ENCODE measurements at places on chromosomes 6 and 20.
A peak's percentile ranks its signal among the peaks of the same experiment; 100 is the strongest.

- no peak for DNase-seq
These were observed 179.8 kb downstream of the DTNBP1 start for GRCh38 chr6:15483060-15483459.

DNA sequence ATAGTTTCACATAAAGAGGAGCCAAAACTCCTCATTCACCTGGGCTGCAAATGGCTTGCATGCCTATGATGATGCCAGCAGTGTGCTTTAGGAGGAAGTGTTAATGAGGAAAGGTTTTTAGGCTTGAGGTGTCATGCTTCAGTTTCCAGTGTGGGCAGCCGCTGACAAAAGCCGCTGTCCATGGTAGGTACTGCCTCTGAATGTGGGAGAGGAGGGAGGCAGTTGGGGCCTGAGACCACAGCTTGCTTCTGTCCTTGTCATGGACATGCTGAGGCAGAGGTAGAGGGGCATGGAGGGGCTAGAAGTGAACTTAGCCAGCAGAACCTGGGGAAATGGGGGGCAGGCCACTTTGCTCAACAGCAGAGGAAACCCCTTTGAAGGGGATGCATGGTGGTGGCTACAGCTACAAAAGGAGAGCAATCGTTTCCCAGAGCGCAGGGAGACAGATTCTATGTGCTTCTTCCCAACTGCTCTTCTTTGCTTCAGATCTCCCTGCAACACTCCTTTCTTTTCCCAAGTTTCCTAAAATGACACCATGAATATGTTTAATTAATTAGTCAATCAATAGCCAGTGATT is 372.1 kb upstream of the CNR1 start:
- DNase-seq: no peak

GRCh38 chr6:124765280-124765679 is 197.0 kb upstream of the RNF217 start:
- no peak for DNase-seq

DNA sequence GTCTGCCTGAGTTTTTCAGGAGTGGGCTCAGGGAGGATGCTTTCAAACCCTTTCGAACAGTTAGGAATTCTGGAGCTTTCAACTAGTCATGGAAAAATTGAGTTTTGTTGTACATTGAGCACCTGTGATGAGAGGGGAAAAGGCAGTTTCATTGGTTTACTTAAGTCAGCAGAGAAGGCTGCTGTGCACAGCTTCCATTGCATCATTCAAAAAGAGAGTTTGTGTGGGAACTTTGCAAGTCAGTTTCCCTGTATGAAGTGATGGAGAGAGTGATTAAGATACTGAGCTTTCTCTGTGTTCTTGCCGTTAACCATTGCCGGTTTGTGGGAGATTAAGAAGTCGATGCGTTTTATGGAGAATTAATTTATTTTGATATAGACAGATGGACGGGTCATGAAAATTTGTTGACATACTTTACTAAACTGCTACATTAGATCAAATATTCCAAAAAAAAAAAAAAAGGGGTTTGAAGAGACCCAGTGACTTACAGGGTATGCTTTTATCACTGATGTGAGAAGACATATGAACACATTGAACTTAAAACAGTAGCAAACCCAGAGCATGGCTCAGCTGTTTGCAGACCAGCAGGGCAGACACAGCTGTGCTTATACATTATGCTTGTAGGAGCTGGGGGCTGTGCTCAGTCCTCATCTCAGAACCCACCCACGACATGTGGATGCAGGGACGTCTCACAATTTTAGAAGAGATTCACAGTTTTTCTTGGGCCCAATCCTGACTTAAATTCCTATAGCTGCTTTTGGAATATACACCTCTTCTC is 234.1 kb downstream of the SOX4 start:
- no peak for DNase-seq

- DNase-seq: no peak
These were observed 8.0 kb upstream of the UBE2J1 start for GRCh38 chr6:89360415-89360999.

DNA sequence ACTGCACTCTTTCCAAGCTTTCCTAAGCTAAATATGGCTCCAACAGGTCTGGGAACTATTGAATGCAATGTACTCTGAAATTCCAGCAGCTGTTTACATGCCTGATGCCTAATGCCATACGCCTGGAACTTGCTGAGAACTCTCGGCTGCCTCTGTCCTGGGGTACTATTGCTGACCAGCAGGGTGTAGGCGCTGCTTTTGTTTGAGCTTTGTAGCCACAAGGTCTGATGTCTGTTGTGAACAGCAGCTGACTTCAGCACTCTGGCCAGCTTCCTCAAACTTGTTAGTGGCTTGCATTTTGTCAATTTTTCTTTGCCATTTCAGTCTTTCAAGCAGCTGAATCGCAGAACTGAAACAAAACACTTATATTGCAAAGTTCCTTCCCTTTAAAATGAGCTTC is 26.7 kb downstream of the SAYSD1 start:
- peak; percentile 12 for DNase-seq

DNA sequence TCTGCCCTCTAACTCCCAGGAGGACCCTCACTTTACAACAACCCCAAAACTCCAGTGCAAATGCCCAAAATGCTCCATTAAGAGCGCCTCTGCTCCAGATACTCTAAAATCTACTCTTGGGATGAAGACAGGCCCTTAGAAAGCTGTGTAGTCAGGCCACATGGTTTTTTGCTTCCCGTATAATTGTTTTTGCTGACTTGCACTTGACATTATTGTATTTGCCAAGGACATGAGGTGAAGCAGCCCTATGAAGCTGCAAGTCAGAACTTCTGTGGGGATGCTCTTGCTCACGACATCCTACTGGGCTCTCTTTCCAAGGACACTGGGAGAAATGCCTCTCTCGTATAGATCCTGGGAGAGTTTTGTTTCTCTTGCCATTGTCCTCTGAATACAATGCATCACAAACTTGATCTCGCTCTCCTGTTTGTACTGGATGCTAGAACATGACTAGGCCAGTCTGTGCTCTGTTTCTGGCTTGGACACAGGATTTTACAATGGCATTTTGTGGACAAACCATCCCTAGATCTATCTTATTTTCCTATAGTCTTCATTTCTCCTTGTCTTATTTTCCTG is 177.2 kb upstream of the DTNBP1 start:
- DNase-seq: no peak

- no peak for DNase-seq
These were observed 27.4 kb upstream of the BMP5 start for GRCh38 chr6:55902796-55903195.

DNA sequence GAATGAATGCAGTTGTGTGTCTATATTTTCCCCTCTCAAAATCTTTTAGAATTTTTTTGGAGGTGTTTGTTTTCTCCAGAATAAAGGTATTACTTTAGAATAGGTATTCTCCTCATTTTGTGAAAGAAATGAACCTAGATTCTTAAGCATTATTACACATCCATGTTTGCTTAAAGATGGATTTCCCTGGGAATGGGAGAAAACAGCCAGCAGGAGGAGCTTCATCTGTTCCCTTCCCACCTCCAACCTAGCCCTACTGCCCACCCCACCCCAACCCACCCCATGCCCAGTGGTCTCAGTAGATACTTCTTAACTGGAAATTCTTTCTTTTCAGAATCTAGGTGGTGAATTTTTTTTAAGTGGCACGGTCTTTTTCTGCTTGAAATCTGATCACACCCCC is 127.8 kb downstream of the CD109 start:
- DNase-seq: no peak

DNA sequence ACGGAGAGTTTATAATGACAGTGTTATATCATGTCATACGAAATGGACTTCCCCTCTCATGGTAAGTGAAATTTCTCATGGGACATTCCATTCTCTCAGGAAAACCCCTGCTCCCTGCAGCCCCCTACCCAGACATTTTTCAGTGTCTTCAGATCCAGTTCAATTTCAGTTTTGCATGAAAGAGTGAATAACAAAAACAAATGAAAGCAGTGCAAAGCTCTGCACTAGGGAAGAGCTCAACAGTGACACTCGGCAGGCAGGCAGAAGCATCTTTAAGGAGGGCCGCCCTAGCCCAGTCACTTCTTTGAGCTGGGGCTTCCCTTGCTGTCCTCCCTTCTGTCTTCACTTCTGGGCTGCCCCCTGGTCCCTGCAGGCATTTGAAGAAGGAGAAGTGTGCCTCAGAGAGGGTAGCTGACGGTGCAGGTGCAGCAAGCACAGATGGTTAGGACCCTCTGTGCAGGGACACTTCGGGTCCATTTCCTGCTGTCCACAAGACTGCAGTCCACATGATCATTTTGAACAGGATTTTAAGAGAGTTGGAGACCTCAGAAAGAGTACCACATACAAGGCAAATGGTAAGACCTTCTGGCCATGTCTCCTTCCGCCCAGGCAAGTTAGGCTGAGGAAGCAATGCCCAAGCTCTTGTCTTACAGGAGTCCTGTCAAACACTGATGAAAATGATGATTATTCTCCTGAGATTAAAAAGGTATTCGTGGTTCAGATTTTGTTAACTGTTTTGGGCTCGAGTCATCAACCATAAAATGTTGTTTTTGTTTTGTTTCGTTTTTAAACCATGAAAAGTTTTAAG is 5.4 kb upstream of the DUSP22 start:
- DNase-seq: no peak

DNA sequence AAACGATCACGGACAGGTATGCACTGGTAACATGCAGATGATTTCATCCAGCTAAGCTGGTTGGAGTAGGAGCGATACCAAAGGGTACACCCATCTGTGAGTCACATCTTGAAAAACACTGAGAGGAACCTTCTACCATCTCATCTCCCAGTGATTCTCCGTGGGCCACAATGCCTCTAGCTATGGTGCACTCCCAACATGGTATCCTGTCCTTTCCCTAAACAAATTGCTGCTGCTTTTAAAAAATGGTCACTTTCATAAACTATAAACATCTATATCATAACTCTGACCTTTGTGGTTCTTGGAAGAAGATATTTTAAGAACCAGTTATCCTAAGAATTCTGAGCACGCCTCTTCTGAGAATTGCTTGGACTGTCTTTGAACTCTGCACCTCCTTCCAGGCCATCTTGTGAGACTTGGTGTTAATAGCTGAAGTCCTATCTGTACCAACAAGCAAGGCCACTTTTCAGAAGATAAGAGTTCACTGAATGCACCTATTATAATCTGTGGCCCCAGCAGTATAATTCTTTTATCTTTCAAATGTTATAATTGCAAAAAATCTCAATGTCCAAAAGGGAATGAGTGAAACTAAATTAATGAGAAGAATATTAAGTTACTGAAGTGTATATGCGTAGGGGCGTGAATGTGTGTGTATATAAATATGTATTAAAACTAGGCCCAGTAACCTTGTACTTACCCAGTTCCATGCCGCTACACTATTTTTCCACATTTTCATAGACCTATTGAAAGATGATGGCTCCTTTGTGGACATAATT is 70.5 kb upstream of the TPD52L1 start:
- no peak for DNase-seq

- no peak for DNase-seq
These were observed 37.0 kb upstream of the PKHD1 start for GRCh38 chr6:52124126-52125121.

GRCh38 chr20:6611911-6612605 is 155.4 kb upstream of the BMP2 start:
- no peak for DNase-seq

- DNase-seq: no peak
These were observed at the start of gene ZC3H12D for GRCh38 chr6:149484733-149485700. TSS of gene ZC3H12D (minus strand) at chr6:149485014. CDS start at chr6:149474543, 10,471 bp downstream.

DNA sequence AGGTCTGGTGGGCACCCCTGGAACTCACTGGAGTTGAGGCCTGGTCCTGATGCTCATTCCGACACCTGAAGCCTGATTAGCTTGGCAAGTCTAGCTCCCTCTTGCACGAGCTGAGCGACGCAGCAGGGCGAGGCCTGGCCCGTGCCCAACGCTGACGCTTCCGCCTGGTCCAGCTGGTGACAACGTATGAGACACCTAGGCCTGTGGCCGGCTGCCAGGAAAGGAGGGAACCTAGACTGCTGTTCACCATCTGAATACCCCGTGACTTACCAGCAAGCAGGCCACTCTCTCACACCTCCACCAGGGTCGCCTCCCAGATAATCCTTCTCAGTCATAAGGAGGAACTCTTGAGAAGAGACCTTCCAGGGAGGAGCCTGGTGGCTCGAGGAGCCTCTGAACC is 24.5 kb downstream of the YTHDF1 start:
- no peak for DNase-seq

- DNase-seq: no peak
These were observed 46.7 kb downstream of the MARCKS start for GRCh38 chr6:113903666-113904330.

DNA sequence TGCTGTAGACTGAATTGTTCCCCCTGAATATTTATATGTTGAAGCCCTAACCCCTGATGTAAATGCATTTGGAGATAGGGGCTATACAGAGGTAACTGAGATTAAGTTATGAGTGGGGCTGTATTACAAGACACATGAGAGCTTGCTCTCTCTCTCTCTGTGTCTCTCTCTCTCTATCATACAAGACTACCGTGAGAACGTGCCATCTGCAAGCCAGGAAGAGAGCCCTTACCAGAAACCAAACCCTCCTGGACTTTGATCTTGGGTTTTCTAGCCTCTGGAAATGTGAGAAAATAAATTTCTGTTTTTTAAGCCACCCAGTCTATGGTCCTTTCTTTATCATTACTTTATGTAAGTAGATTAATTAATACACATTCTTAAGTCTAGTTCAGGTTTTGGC is 249.3 kb upstream of the MAN1A1 start:
- DNase-seq: no peak

DNA sequence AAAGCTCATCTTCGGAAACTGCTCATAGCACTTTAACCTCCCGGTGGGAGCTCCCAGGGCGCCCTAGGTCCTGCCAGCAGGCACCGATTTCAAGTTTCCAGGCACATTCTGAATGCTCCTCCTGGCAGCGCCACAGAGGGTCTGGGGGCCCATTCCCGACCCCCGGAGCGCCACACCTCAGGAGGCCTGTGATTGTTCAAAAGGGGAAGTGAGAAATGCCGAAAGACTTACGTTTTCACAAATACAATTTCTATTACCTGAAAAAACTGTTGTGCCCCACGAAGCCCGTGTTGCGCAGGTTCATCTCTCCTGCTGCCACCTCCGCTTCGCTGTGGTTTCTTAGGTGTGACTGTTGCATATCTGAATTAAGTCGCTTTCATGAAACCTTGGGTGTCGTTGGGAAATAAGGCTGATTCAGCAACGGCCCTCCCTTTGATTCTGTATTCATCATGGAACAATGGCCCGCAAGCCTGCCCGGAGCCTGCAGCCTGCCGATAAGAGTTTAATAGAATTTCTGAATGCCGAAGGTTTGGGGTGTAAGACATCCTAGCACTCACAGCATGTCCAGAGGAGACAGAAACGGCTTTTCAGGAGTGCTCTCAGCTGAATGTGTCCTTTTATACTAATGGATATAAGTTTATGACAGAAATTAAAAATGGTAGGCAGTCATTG is 1.9 kb upstream of the MYT1 start:
- no peak for DNase-seq

Measured in midbrain (tissue), 1 donor.